ENCODE measurements at places on chromosomes 1 and 21.

- no peak for DNase-seq
These were observed 4.1 kb upstream of the KCNAB2 start for GRCh38 chr1:6041432-6042062.

- no peak for DNase-seq
These were observed 1.5 kb downstream of the CD2 start for GRCh38 chr1:116755681-116756080.

GRCh38 chr1:220243947-220244346 lies 28.3 kb downstream of the RAB3GAP2 start:
- DNase-seq, result no peak

DNA sequence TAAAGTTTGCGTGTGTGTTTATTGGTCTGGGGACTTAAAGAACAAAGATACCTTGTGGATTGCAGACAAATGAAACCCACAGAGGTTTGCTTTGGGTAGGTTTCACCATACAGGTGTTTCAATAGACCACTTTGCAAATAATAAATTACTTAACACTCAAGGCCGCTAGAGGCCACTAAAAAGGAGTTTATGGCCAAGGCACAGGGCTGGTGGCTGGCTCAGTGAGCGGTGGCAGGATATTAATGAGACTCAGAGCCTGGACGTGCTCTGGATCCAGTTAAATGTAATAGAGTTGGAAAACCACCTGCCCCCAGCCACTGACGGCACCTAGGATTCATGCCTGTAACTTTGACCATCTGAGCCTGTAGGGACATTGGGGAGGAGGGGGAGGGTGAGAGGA lies 44.5 kb downstream of the LRRC38 start:
- DNase-seq, result peak; percentile 36

DNA sequence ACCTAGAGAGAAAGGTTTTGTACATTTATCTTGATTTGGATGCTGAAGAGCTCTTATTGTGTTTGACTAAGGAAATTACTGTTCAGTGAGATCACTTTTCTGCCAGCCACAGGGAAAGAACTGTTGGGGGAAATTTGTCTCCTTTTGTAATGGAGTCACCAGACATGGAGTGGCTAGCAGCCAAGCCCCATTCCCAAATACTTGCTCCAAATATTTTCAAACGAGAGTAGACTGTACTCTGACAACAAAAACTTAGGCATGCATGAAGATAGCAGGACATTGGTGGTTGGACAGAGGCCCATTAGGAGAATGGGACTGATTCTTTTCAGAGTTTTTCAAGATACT lies 21.1 kb downstream of the IPO9 start:
- no peak for DNase-seq

- no peak for DNase-seq
These were observed 3.6 kb downstream of the CACNA1S start for GRCh38 chr1:201108614-201109013.

DNA sequence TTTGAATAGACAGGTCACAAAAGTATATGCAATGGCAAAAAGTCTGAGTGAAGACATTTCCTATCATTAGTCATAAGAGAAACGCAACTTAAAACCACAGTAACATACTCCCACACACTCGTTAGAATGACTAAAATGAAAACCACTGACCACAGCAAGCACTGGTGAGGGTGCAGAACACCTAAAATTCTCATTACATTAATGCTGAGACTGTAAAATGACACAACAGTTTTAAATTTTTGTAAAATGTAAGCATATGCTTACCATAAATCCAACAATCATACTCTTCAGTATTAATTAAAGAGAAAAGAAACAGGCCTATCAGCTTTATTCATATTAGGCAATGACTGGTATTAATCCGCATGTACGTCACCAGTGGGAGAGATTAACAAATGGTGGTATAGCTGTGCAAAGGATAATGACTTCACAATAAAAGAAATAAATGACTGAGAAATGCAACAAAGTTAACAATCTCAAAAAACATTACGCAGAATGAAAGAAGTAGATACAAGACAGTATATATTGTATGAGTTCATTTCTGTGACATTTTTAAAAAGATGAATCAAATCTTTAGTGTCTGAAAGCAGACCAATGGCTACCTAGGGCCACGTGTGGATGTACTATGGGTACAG lies 253.5 kb downstream of the AKT3 start:
- DNase-seq, result peak; percentile 50

GRCh38 chr1:2282556-2283270 lies 54.6 kb downstream of the SKI start:
- DNase-seq, result no peak

- DNase-seq, result no peak
These were observed 12.8 kb upstream of the CASQ2 start for GRCh38 chr1:115781343-115781742.

GRCh38 chr1:201608635-201609395 lies 69.9 kb downstream of the NAV1 start:
- no peak for DNase-seq

- DNase-seq, result no peak
These were observed 1.4 kb downstream of the CITED4 start for GRCh38 chr1:40860706-40861223.

DNA sequence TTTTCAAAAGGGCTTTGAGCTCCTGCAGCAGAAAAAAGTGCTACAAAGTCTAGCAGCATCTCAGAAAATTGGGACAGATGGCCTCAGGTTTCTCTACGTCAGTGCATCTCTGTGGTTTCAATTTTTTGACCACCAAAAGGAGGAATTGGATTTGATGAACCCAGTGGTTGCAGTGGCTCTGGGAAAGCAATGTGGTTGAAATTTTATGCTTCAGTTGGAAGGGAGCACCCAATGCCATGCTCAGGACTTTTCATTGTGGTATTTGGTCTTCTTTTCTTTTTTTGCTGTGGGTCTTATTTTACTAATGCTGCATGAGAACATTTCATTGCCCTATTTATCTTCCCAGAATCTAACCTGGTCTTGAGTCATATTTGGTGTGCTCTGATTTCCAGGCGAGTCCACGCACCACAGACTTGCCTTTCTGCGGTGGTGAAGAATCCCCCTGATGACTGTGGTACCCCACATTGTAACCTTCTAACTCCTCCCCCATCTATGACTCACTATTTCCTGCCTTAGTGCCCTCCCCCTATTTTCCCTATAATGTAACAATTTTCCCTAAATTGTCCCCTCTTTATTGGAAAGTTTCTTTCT lies 56.7 kb downstream of the S1PR1 start:
- peak; percentile 36 for DNase-seq

- DNase-seq, result peak; percentile 29
These were observed 23.2 kb downstream of the LYST start for GRCh38 chr1:235843461-235843961.

DNA sequence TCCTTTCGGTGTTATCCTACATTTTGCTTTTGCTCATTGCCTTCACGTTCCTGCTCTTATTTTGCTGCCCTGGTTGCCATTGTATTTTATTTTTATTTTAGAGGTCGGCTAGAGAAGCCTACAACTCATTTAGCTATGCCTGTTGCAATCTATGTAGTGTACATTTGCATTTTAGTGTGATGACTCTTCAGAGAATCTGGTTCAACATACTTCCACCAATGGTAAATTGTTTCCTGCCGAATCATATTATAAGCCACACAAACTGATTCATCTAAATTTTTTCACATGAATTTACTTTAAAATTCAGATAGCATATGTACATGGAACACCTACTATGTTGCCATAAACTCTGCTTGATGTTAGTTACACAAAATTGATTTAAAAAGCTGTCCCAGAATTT lies 1596.9 kb downstream of the PLA2G4A start:
- no peak for DNase-seq

DNA sequence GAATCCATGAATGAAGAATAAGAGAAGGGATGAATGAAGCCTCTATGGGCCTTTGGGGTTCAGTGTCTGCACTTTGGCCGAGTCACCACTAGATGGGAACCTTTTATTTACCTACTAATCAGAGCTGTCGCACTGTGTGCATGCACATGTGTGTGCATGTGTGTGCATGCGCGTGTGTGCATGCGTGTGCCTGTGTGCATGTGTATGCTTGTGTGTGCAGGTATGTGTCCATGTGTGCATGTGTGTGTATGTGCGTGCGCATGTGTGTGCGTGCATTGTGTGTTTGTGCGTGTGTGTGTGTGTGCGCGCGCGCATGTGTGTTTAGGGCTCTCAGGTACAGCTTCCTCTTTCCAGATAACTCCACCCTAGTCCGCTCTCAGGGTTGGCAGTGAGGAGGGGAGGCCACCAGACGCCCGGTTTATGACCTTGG lies 20.4 kb upstream of the UBXN10 start:
- DNase-seq, result peak; percentile 51

GRCh38 chr21:33514229-33514628 lies 22.7 kb upstream of the DNAJC28 start:
- DNase-seq, result no peak

- DNase-seq, result no peak
These were observed 28.3 kb upstream of the IFI44L start for GRCh38 chr1:78591971-78592370.

DNA sequence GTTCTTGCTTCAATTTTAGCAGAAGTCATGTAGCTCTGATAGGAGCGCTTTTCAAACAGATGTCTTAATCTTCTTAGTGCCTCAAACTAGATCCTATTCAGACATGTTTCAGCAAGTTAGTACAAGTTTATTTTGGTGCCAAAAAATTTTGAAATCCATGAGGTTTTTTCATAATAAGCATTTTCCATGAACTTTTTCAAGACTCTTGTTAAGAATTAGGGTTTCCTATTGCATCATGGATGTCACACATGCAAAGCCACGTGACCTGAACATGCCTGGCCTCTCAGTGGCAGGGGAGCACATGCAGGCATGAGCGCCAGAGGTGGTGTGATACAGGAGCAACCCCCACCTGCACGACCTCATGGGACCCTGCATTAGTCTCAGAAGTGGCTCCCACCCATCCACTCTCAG lies 67.6 kb downstream of the POFUT2 start:
- DNase-seq, result no peak

GRCh38 chr1:115090186-115090490 lies 835 bp upstream of the TSPAN2 start:
- no peak for DNase-seq

- no peak for DNase-seq
These were observed 79.7 kb downstream of the CACHD1 start for GRCh38 chr1:64549464-64550239.

GRCh38 chr1:156896490-156897033 lies 3.0 kb downstream of the PEAR1 start:
- DNase-seq, result no peak

- no peak for DNase-seq
These were observed 63.1 kb upstream of the PBX1 start for GRCh38 chr1:164495905-164496304.

GRCh38 chr1:198042168-198042567 lies 114.6 kb upstream of the NEK7 start:
- no peak for DNase-seq

DNA sequence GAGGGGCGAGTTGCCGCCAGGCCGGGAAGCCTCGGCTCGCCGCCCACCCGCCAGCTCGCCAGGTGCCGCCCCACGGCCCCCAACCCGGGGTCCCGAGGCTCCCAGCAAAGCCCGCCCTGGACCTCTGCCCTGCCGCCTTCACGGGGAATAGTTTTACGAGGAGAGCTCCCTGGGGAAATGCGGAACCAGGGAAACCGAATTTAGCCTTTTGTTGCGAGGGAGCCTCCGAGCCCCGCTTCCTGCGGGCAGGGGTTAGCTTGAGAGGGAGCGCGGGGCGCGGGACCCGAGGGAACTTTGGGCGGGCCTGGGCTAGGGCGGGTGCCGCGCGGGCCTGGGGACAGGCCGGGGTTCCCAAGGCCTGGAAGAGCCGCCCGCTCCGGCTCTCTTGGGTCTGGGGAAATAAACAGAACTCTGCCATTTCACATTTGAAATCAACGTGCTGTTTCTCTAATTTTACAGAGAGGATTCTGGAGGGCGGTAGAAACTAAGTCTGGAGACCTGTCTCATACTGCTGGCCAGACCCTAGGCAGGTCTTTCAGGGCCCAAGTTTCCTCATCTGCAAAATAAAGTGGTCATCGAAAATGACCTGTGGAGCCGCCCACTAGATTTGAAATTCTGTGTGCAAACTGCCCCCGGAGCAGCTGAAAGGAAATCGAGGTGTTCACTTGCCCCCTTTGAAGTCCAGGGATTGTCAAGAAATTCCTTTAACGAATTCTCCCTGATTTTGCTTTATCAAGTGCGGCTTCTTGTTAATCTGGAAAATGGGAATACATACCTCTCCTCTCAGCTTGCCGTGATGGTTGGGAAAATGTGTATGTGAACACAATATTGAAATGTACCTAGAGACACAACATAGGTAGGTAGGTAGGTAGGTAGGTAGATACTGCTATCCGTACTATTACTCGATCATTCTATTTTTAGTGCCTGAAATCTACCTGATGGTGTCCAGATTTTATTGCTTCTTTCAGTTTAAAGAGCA lies 749 bp upstream of the GLUL start:
- no peak for DNase-seq

GRCh38 chr1:8465013-8465412 lies 147.1 kb downstream of the SLC45A1 start:
- DNase-seq, result no peak

GRCh38 chr21:19034560-19034959 lies 631.0 kb upstream of the TMPRSS15 start:
- no peak for DNase-seq

DNA sequence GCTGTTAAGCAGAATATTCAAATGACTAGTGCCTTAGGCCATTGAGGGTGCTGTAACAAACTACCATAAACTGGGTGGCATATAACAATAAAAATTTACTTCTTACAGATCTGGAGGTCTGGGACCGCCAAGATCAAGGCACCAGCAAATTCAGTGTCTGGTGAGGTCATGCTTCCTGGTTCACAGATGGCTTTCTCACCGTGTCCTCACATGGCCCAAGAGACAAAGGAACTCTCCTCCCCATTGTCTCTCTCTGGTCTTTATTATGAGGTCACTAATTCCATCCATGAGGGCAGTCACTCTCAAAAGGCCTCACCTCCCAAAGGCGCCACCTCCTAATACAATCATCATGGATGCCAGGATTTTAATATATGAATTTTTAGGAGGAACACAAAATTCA lies 127.3 kb downstream of the GABPA start:
- DNase-seq, result no peak

DNA sequence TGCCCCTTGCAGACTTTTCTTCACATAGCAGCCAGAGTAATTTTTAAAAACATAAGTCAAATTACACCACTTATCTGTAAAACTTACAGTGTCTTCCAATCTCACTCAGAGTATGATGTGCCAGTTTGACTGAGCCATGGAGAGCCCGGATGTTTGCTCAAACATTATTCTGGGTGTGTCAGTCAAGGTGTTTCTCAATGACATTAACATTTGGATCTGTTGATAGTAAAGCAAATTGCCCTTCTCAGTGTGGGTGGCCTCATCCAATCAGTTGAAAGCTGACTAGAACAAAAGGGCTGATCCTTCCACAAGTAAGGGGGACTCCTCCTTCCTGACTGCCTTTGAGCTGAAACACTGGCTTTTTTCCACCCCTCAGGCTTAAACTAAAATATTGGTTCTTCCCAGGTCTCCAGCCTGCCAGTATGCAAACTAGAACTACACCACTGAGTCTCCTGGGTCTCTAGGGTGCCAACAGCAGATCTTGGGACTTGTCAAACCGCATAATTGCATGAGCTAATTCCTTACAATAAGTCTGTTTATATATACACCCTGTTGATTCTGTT lies 157.9 kb upstream of the CTTNBP2NL start:
- no peak for DNase-seq

- peak; percentile 84 for DNase-seq
These were observed 911 bp downstream of the GNB1 start for GRCh38 chr1:1889847-1890505.

GRCh38 chr1:85936470-85936869 lies 220.1 kb downstream of the COL24A1 start:
- DNase-seq, result no peak
